Activated CD4-positive, alpha-beta T cell treated with anti-CD3 and anti-CD28 coated beads for 4 hours (primary cell): ENCODE measurements at places on chromosomes 3 and 15.
A peak's percentile ranks its signal among the peaks of the same experiment; 100 is the strongest.

DNA sequence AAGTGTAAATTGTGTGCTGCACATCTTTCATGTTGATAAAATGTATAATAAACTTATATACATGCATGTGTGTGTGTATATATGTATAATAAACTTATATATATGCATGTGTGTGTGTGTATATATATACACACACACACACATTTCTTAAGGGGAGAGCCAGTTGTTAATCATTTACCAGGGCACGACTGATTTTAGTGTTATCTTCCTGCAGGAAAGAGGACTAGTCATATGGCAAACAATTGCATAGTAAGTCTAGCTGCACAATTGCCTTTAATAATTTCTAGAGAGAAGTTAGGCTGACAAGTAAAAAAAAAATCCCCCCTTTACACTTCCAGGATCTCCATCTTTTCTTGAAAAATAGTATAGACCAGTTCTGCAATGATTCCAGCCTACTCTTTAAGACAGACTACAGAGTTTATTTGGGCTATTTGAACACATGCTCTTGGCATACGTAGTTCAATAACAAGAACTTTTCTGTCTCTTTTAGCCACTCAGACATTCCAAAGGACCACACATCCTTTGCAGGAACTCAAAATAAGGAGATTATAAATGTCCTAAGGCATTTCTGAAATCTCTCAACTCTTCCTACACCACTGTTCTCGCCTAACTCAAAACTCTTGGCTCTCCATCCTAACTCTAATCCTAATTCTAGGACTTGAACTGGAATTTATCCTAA is 163.6 kb upstream of the SETMAR start:
- DNase-seq = no peak

GRCh38 chr15:92637626-92638025 is 17.9 kb downstream of the FAM174B start:
- DNase-seq = no peak

- DNase-seq = no peak
Measured at GRCh38 chr3:100932491-100932890, 60.7 kb downstream of the ABI3BP start.

- DNase-seq = no peak
Measured at GRCh38 chr3:147385059-147386012, 21.0 kb downstream of the ZIC4 start.

GRCh38 chr3:126436826-126437717 is 38.6 kb downstream of the ZXDC start:
- DNase-seq = no peak

DNA sequence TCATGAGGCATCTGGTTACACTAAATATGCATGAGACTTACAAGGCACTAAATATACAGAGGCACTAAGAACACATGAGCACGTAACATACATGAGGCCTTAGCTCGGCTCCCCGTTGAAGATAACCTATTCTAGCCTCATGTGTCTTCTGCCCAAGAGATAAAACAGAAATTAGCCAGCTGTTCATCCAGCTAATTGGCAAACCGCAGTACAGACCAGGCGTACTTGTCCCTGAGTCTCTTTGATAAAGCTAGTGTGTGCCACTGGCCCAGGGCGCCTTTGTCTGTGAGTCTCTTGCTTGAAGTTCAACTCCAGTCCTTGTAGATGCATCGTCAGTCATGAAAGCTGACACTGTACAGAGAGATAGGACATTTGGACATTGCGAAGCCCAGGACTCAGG is 121.9 kb upstream of the SPATA12 start:
- DNase-seq = no peak

DNA sequence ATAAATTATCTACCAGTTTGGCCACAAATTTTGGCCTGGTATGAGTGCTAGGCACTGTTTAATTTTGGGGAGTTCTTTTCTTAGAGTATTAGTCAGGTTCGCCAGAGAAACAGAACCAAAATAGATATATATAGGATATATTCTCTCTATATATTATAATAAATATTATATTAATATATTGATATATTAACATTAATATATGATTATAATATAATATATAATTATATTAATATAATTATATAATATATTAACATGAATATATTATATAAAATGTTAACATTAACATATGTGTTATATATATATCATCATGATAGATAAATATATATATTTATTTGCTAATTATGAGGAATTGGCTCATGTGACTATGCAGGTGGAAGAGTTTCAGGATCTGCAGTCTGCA is 137.8 kb upstream of the CHRNA7 start:
- no peak for DNase-seq

GRCh38 chr3:33159981-33160380 is 46.2 kb downstream of the CRTAP start:
- no peak for DNase-seq

DNA sequence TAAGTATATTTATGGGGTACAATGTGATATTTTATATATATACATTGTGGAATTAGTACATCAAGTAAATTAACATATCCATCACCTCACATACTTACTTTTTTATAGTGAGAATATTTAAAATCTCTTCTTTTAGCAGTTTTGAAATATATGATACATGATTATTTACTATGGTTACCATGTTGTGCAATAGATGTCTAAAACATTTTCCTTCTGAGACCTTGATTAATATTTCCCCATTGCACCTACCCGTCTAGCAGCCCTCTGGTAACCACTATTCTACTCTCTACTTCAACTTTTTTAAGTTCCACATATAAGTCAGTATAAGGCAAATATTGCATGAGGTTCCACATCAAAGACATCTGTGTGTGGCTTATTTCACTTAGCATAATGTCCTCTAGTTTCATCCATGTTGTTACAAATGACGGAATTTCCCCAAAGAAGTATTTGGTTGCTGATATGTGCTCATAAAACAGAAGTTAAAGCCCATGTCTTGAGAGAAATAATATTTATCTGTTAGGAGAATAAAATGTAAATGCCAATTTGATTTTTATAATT is 29.6 kb upstream of the NFKBIZ start:
- DNase-seq = no peak

DNA sequence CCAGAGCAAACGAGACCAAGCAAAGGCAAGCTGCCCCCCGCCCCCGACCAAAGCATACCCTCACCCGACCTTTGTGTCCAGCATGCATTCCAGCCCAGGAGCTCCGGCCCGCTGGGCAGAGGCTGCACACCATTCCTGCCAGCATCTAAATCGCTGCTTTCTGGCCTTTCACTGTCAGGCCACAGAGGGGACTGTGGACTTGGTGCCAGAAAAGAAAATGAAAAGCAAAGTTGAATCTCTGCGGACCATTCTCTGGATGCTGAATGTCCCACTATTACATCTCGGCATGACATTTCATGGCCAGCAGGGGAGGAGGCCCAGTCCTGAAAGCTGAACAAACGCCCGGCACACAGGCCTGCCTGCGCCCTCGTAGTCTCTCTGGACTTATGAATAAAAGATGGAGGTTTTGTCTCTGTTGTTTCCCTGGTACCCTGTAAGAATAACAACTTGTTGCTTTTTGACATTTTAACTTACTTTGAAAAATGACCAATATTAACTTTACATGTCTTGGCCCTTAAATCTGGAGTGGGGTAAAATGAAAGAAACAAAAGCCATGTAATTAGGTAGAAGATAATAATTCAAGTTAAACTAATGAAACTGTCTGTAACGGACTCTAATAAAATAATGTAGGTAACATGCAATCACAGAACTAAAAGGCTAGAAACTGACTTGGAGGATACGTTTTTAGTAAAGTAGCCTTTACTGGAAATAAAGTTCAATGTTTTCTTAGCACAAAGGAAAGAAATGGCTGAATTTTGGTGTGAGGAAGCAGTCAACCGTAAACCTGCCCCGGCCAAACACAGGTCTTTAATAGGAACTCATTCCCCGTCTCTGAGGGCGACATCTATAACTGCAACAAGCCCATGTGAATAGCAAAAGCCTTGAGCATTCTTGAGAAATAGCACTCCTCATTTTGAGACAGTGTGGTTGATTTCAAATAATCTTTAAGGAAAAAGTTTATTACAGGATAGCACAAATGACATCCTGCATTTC is 12.7 kb downstream of the IL17RD start:
- DNase-seq = no peak

DNA sequence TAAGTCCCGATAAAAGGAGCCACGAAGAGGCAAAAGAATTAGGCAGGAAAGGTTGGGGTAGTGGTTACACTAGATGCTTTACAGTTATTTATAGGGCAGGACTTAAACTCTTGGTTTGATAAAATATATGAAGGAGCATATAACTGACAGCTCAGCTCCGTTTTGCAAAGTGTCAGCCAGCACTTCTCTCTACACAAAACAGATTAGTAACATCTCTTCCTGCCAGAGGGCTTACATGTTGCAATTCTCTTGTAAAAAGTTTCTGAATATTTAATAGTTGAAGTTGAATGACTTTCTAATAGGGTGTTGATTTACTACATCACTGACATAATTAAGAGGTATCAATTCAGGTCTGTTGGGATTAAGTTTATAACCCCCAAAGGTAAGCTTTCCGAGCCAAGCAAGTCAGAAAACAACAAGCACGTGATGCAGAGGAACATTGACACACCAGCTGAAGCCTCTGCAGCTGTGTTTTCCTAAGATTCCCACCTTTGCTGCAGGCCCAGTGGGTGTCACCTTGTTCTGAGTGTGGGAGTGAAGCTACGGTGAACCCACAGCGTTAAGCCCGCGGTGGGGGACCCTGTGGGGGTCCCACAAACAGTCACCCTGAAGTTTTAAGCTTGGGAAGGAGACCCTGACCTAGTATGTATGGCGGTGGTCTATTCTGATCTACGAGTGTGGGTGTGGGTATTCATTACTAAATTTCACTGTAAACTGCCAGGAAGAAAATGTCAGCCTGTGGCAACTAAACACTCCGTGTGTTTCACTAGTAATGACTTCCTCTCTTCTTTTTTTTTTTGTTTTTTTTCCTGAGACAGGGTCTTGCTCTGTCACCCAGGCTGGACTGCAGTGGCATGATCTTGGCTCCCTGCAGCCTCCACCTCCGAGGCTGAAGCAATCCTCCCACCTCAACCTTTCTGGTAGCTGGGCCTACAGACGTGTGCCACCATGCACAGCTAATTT is 22.0 kb upstream of the ATP13A3 start:
- DNase-seq = no peak

DNA sequence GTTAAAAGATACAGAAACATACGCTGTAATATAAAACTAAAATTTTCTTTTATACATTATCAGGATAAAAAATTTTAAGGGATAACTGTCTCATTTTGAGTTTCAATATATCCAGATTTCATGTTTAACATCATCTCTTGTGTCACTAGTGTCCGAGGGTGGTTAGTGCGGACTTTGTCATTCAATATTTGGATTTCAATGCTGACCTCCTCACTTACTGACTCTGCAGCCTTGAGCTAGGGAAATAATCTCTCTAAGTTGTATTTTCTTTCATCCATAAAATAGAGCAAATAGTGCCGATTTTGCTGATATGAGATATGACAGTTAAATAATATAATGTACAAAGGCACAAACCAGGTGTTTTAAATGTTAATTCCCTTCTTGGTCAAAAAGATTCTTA is 203.2 kb downstream of the CPNE4 start:
- no peak for DNase-seq

DNA sequence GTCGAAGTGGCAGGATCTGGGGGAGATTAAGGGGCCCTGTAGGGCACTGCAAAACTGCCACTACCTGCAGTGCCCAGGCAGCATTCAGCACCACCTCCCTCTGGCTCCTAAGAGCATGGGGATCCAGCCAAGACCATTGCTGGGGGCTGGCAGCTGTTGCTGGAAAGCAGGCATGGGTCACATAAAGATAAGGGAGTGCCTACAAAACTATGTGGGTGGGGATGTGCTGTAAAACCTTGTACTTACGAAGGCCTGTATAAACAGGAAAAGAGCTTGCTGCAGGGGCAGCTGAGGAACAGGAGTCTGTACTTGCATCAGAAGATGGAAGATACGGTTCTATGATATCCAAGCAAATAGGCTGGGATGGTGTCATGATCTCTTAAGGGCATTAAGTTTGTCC is 27.1 kb downstream of the IL20RB start:
- DNase-seq = no peak

GRCh38 chr3:13045241-13045903 is 27.9 kb downstream of the IQSEC1 start:
- no peak for DNase-seq

- DNase-seq = no peak
Measured at GRCh38 chr3:12963922-12964701, 109.1 kb downstream of the IQSEC1 start.

GRCh38 chr3:15305359-15305844 is 27.0 kb downstream of the SH3BP5 start:
- DNase-seq = no peak

GRCh38 chr15:67161881-67162280 is 92.6 kb downstream of the AAGAB start:
- no peak for DNase-seq

- no peak for DNase-seq
Measured at GRCh38 chr3:112000367-112000771, 1.6 kb downstream of the TAGLN3 start.

GRCh38 chr3:188646592-188646991 is 492.6 kb downstream of the LPP start:
- no peak for DNase-seq

- DNase-seq = no peak
Measured at GRCh38 chr15:67097930-67098740, 32.7 kb downstream of the SMAD3 start.

DNA sequence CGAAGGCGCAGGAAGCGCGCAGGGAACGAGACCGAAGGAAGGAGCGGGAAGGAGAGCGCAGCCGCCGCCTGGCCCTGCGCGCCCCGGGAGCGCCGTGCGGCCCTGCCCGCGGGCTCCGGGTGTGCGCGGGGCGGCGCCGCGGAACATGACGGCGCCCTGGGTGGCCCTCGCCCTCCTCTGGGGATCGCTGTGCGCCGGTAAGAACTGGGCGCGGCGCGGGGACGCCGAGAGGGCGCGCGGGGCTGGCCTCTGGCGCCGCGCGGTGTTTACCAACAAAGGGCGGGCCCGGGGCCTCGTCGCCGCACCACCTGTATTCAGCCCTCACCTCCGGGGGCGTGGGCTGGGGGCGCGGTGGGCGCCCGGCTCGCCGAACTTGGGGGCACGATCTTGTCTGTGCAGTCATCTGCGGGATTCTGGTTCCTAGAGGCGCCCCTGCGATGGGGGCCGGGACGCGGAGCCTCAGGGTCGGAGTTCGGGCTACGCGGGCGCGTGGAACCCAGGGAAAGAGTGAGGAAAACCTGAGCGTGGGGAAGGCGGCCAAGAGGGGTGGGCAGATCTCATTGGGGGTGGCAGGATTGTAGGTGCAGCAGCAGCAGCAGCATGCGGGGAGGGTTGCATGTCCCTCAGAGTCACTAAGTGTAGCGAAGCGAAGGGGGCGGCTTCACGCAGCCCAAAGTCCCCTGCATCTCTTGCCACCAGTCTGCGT is 641 bp downstream of the ACVR2B start:
- peak; percentile 14 for DNase-seq

GRCh38 chr3:153927107-153927506 is 194.1 kb upstream of the ARHGEF26 start:
- DNase-seq = no peak

GRCh38 chr3:127262533-127262932 is 25.3 kb downstream of the PRR20G start:
- no peak for DNase-seq

GRCh38 chr3:133136114-133137041 is 98.2 kb downstream of the TMEM108 start:
- DNase-seq = no peak

- DNase-seq = no peak
Measured at GRCh38 chr3:197206913-197207312, 91.5 kb downstream of the DLG1 start.

- peak; percentile 85 for DNase-seq
Measured at GRCh38 chr3:47164007-47164881, at the start of gene SETD2. SETD2 (minus strand) TSS chr3:47164113; CDS start chr3:47163924, 189 bp downstream.

- no peak for DNase-seq
Measured at GRCh38 chr3:186182850-186183249, 74.0 kb upstream of the ETV5 start.
